ENCODE measurements at places on chromosomes 2 and 18.

GRCh38 chr2:119788752-119789151, 29.0 kb downstream of the PTPN4 start:
- peak; percentile 3 for DNase-seq

GRCh38 chr2:148967578-148967977, 70.9 kb upstream of the LYPD6B start:
- no peak for DNase-seq

DNA sequence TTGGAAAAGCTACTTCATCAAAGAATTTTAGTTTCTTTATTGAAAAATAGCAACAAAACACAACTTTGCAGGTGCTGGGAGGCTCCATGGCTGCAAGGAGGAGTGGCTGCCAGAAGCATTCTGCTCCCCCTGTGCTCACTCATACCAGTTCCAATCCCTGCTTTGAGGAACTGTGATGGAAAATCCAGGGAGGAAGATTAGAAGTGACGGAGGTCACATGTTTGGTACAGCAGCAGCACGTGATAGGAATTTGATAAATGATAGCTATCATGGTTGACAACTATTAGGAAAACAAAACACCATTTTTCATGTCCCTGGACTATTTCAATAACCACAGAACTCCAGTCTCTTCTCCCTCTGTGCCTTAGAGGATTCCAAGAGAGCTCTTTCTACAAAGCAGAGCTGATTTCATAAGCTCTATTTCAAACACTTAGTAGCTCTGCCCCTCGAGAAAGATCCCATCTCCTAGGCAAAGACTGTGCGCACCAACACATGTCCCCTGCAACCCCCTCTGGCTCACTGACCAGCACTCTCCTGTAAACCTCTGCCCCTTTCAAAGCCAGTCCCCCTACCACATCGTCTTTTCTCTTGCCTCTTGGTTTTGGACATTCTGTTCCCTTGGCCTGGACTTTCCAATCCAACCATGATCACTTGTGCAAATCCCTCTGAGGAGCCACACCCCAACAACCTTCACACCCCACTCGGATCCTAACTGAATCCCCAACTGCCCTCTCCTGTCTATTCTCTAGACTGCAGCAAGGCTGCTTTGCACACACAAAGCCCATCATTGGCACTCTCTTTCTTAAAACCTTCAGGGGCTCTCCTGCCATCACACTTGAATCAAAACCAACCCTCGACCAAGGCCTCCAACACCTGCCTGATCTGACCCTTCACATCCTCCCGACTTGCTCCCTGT, 352.4 kb upstream of the PKDCC start:
- DNase-seq = no peak

DNA sequence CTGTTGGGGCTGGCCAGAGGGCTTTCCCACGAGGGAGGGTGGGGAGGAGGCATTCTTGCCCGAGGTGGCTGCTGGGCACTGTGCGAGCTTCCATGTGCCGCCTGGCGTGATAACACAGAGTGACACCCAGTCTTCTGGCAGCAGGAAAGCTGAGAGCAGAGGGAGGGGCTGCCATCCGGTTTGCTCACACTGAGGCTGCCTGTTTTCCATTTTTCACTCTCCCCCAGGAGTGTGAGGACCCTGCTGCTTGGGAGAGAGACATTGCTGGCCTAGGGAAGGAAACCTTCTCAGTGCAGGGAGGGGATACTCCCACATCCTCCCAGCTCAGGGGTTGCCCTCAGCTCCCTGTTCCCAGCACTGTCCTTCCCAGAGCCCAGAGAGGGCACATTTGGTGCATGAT, 73.1 kb downstream of the INHBB start:
- no peak for DNase-seq

DNA sequence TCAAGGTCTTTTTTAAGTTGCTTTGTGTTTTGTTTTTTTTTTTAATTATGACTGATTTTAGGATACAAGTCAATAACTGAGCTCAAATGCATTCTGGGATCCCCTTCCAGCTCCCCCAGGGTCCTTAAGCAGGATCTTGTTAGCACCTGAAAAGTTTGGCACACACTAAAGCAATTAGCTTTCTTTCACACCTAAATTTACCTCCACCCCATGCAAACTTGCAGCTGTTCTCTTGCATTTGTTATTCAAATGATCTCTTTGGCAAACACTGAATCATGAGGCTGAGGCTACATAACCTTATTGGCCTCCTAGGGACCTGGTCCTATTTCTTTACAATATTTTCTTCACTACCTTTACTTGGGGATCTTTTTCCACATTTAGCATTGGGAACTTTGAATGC, 2026.1 kb upstream of the CELF4 start:
- DNase-seq = no peak

DNA sequence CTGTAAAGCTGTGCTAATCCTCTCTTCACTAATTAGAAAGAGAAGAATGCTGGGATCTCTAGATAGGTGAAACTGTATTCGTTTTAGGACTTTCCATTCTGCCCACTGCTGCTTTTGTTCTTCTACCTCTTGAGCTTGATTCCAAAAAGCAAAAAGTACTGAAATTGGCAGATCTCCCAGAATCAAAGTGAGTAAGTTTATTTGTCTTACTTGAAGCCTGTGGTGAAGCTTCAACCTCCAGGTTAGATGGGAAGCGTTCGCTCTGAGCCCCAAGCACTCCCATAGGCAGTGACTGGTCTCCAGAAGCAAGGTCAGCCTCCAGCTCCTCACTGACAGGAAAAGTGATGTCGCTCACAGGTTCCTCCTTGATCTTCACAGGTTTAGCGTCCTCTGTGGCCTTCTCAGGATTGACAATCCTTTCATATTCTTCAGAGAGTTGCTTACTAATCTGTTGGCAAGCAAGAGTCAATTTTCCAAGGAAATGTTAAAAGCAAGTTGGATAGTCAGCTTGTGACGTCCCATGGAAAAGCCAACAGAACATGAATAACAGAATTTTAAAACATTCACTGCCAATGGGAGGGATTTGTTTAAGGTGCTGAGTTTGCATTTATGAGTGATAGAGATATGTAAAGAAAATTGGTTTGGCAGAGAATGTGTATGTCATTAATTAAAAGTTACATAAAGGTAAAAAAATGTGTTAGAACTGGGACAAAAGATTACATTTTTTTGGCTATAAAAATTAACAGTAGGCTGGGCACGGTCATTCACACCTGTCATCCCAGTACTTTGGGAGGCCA, 8.1 kb downstream of the SUPT7L start:
- no peak for DNase-seq

DNA sequence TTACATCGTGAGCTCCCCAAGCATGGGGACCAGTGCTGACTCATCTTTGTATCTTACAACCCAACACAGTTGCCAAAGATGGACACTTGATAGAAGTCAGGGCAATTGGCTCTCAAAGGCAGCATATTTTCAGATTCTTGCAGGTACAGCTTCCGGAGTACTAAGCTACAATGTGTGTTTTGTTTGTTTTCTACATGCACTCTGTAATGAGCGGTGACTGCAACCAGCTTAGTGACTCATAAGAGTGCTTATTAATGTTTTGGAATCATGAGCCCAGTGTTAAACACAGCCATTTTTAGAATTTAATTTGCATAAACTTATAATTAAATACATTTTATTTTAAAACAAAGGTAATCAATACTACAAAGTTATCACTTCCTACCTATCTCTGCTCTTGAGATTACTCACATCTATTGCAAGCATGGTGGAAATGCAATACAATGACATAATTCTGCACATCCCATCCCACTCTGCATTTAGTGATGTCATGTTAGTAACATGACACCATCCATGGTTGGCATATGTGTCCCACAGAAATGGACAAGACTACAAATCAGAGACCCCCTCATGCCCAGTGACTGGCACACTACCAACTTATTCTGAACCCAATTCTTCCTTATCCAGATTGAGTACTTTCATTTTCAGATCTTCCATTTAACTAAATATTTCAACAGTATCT, 399.8 kb upstream of the ST6GAL2 start:
- DNase-seq = no peak

GRCh38 chr2:161257123-161257952, 50.9 kb upstream of the PSMD14 start:
- DNase-seq = no peak

DNA sequence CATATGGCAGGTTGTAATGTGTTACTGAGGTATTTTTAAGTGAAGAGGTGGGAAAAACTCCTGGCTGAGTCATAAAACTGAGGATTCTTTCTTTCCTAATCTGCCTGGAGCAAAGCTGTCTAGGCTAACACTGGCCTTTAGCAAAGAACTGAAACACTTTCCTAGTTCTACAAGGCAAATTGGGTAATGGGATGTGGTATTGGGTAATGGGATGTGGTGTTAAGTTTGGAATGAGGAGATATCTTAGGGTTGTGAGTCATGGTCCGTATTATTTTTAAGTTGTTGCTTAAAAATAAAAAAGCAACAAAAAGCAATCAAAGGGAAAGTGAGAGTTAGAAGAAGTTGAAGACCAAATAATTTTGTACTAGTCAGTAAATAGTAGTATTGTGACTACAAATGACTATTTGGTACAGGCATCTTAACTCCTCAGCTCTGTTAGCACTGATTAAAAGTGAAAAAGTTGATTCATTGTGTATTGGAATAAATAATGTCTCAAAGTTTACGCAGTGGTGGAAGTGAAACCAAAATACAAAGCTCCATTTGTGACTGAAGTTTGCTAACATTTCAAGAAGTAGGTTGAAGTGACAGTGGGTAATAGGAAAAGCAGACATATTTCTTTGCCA, 216.8 kb downstream of the CAMKMT start:
- DNase-seq = peak; percentile 95

DNA sequence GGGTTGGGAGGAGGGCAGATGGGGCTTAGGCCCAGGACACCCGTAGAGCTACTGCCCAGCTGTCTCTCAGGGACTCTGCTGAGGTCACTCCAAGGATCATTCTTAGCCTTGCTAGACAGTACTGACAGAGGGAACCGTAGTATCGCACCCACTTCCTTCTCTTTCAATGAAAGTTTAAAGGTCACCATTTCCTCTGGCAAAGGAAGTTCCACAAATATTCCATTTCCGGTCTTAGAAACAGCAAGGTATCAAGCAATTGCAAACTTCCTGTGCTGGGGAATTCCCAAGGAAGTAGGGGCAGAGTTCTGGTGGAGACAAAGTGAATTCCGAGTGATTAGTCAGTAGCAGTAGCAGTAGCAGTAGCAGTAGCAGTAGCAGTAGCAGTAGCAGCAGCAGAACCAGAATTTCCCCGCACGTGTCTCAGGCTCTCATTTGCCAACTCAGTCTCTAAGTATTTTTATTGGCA, 24.7 kb downstream of the IL1B start:
- peak; percentile 99 for DNase-seq

DNA sequence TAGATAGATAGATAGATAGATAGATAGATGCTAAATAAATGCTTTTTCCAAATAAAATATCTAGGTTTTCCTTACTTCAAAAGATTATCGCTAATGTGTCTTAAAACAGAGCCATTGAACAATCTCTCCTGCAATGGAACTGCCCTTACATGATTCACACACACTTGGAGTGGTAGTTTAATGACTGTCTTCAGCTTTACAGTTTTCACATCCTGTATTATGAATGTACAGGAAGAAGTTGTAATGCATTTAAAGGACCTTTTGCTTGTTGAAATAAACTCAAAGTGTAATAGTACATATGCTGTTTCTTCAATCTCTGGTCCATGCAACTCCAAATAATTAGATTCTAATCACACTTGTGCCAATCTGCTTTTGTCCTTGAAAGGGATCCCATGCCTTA, 797.6 kb upstream of the CDH2 start:
- DNase-seq = no peak

GRCh38 chr2:84442888-84443287, 16.2 kb downstream of the SUCLG1 start:
- no peak for DNase-seq

DNA sequence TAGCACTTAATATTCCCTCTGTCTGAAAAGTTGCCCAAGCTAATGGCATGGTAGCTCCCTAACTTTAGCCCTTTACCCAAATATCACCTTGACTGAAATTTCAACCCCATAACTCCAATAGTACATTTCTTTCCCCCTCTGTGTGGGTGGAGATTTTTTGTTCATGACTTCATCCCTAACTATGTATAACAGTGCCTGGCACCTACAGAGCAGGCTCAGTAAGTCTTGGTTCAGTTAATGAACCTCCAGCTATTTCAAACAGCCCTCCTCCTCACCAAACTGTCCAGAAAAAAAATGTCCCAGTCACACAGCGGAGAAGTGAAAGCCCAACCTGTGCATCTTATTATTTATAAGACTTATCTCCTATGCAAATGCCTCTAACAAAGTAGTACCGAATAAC, 18.6 kb downstream of the BUB1 start:
- DNase-seq = no peak

- DNase-seq = peak; percentile 67
These were observed 51.8 kb upstream of the AP1S3 start for GRCh38 chr2:223889229-223889628.

- DNase-seq = no peak
These were observed 930.0 kb upstream of the FSHR start for GRCh38 chr2:50084086-50084843.

- DNase-seq = no peak
These were observed 107.7 kb downstream of the COL6A3 start for GRCh38 chr2:237306083-237306786.

DNA sequence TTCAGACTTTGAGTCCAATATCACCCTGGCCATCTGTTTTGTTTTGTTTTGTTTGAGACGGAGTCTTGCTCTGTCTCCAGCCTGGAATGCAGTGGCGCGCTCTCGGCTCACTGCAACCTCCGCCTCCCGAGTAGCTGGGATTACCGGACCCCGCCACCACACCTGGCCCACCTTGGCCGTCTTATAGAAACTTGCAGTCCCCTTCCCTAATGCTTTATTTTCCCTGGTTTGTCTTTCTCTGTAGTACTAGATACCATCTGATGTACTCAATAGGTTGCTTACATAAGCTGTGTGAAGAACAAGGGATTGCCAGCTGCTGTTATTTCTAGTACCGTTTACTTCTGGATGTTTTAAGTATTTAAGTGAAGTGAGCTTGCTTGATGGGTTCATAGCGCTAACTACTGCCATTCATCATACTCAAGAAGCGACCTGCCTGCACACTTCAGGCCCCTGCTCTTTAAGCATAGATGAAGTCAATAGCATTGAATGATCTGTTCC, 1.2 kb downstream of the RPL31 start:
- no peak for DNase-seq

DNA sequence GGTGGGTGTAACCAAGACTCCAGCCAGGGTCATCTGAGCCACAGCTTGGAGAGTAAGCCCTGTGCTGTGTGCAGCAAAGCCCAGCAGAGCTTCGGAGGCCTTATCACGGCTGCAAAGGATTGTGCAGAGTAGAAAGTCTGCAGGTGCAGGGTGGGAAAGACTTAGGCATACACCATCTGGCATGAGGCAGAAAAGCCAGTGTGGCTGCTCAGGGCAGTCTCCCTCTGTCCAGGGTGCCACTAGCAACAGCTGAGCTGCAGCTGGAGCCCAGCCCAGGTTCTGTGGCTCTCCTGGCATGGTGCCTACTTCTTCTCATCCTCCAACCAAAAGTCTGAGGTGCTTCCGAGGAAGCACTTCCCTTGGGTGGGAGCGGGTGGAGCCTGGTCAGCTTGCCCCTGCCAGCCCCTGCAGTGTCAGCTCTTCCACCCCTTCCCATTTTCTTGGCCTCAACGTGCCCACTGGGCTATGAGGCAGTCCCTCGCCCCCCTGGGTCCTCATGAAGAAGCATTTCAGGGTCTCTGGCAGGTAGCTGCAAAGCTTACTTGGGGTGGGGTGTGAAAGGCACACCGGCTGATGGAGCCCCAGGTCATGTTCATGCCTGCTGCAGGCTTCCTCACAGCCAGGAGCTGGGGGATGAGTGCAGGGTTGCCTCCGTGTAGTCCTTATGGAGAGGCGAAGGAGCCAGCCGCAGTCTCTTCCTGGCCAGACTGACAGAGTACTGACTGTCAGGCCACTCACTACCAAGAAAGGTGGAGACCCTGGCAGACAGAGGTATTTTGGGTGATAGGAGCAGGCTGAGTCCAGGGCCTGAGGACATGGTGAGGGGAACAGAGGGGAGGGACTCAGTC, 4.8 kb downstream of the AMER3 start:
- no peak for DNase-seq

GRCh38 chr2:233681521-233682099, at the start of gene UGT1A7:
UGT1A7 (plus strand) TSS chr2:233681901; CDS start chr2:233681938, 37 bp downstream.
- no peak for DNase-seq

All from inflammatory macrophage treated with lipopolysaccharide for 1 hour (primary cell).